NCI-H1436 treated with DMSO at 0.1 percent for 48 hours (cell line): ENCODE measurements at places on chromosomes 16 and 17.
A peak's percentile ranks its signal among the peaks of the same experiment; 100 is the strongest.

GRCh38 chr16:917591-918061, 53.2 kb downstream of the LMF1 start:
- DNase-seq = no peak

DNA sequence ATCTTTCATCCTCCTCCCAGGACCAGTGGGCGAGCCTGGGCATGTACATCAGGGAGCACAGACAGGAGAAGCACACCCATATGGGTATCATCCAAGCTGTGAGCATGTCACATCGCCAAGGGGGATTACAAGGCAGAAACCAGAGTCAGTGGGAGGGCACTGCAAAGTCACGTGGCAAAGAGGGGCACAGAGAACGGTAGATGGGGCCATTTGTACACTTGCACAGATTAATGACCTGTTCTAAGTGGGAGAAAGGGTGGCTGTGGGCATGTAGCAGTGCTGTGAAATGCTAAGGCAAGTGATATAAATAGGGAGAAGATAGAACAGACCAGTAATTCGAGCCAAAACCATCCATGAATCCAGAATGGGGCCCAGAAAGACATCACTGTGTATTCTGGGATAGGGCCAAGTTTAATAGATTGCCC, 265.0 kb downstream of the CPPED1 start:
- DNase-seq = no peak

DNA sequence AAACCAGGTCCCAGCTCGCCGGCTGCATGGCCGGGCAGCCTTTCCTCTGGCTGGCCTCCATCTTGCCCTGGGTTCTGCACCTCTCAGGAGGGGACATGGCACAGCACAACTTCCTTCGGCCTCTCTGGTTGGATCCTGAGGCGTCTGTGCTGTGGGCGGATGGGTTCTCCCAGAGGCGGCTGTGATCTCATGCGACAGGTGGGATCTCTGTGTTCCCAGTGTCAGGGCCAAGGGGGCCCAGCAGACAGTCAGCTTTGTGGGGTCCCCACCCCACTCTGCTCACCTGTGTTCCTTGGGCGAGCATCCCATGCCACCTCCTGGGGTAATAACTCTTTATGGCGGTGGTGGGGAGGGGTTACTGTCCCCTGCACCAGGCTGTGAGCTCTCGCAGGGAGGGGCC, 35.8 kb downstream of the FA2H start:
- DNase-seq = no peak

DNA sequence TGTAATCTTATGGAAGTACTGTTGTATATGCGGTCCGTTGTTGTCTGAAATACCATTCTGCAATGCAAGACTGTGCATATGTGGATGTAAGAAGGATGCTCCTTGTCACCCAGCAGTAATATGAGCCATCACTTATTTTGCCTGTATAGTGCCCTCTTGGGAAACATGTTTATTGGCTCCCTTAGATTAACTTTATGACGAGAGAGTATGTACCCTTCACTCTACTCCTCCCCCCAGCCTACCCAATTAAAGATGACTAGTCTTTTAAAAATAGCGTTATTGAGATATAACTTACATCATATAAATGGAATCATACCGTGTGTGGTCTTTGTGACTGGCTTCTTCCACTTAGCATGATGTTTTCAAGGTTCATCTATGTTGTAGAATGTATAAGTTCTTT, 33.6 kb downstream of the FTO start:
- peak; percentile 35 for DNase-seq

- DNase-seq = no peak
These were observed 14.9 kb downstream of the ITPRIPL2 start for GRCh38 chr16:19128454-19129200.

- DNase-seq = no peak
These were observed 148.3 kb downstream of the CDH8 start for GRCh38 chr16:61887903-61888302.

DNA sequence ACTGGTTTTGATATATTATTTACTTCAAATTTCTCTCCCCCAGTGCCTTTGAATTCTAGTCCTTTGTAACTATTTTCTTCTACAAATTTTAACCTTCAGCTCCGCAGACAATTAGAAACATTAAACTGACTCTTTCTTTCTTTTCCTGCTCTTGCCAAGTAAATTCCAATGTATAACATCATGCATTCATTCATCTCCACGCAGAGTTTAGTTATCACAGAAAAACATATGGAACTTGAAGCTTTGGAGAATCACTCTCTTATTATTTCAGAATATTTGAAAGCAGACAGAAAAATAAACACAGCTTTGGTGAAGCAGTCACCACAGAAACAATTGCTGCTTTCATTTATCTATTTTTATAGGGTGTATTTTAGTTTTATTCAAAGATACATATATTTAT, 778.7 kb upstream of the CDH8 start:
- DNase-seq = no peak

DNA sequence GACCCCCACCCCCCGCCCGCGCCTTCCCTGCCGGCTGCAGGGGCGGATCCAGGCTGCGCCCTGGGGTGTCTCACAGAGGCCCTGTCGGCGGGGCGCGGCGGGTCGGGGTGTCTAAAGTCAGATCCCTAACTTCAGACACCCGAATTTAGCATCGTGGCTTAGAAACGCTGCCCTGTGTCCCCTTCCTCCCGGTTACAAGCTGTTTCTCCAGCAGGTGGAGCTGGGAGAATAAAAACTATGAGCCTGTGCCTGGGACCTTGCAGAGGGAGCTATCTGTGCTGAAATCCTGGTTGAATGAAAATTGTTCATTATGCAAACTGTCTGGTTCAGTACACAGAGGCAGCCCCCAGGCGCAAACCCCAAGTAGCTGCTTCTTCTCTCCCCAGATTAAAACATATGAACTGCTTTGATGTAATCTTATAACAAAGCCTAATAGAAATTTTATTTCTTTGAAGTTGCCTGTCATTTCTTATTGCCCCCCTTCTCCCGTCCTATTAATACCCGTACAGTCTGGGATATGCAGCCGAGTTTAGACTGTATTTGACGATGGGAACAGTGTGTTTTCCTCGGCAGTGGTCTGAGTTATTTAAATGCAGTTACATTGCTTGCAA, 79.0 kb downstream of the RPA1 start:
- peak; percentile 61 for DNase-seq
